ENCODE measurements at places on chromosomes 7 and 10.
A peak's percentile ranks its signal among the peaks of the same experiment; 100 is the strongest.

DNA sequence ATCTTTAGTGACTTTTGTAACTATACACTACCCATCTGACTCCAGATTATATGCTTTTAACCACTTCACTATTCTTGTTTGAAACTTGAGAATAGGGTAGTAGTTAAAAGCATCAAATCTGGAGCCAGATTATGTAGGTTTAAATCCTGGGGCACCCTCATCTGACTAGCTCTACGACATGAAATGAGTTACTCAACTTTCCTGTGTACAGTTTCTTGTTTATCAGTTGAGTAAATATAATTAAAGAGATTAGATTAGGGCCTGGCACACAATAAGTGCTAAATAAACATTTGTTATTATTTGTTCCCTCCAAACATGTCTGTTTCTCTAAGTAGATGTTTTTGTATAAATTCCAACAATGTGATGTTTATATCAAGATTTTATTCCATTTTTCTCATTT is 485.3 kb upstream of the LRRTM3 start:
- DNase-seq: no peak

DNA sequence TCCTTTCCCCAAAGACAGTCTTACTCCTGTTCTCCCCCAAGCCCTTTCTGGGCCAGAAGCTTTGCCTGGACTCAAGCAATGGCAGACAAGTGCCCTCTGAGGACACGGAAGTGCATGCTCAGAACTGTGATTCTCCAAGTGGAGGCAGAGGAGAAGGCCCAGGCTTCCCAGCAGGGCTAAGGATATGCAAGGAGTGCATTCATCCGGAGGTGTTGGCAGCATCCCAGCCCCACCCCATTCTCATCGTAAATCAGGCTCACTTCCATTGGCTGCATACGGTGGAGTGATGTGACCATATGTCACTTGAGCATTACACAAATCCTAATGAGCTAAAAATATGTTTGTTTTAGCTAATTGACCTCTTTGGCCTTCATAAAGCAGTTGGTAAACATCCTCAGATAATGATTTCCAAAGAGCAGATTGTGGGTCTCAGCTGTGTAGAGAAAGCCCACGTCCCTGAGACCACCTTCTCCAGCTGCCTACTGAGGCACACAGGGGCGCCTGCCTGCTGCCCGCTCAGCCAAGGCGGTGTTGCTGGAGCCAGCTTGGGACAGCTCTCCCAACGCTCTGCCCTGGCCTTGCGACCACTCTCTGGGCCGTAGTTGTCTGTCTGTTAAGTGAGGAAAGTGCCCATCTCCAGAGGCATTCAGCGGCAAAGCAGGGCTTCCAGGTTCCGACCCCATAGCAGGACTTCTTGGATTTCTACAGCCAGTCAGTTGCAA is 1.4 kb upstream of the RBP3 start:
- no peak for DNase-seq

GRCh38 chr10:13977861-13978532 is 352.7 kb downstream of the FRMD4A start:
- DNase-seq: no peak

DNA sequence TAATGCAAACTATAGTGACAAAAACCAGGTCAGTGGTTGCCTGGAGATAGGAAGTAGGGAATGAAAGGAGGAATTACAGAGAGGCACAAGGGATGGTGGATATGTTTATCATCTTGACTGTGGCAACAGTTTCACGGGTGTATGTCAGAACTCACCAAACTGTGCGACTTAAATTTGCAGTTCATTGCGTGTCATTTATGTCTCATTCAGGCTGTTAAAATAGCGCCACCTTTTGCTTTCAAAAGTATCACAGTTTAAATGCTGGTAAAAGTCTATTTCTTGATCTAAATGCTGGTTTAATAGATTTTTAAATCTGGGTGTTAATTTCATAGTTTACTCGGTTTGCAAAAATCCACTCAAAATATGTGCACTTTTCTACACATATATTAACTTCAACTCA is 51.0 kb downstream of the PTTG1IP2 start:
- DNase-seq: no peak

DNA sequence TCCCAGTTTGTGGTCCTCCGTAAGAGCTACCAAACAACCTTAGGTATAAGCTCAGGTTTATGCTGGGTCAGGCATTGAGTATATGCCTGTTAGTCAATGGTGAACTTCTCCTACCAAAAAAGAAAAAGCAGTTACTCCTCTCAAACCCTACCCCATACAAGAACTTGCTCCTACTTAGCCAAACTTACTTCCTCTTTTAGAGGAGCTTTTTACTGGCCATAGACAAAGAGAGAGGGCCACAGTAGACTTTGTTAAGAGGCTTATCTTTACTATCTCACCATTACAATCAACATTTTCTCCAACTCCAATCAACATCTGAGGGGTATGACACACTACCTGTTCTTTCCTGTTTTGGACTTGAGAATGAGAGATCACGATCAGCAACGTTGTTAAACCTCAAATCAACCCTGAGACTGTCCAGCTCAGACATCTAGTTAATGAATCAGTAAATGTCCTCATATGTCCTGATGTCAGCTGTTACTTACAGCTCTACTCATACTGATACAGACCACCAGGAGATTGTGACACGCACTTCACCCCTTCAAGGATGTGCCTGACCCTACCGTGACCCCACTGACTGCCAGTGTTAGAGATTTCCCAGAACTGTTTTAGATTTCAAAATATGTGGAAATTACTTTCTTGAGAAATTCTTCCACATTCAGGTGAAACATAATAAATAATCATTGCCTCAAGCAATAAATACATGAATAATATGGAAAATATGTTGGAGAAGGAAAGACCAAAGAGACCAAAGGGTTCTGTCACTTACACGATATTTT is 18.4 kb upstream of the CCDC71L start:
- no peak for DNase-seq

GRCh38 chr10:94194256-94194655 is 168.5 kb downstream of the NOC3L start:
- DNase-seq: no peak

DNA sequence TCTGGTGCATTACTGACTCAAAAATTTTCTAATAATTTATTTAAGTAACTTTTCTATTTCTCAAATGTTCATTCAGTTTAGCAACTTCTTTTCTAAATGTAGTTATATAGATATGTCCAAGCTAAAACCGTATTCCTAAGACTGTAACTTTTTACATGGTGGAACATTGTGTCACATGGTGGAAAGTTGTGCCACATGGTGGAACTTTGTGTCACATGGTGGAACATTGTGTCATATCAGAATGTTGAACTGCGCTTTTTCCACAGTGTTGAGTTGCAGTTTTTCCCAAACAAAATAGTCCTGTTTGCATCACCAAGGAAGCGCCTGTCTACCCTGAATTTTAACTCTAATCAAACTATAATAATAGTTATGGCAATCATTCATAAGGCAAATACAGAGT is 109.3 kb downstream of the ANKRD30A start:
- no peak for DNase-seq

GRCh38 chr10:128721963-128722445 is 595.8 kb upstream of the MKI67 start:
- DNase-seq: peak; percentile 39

DNA sequence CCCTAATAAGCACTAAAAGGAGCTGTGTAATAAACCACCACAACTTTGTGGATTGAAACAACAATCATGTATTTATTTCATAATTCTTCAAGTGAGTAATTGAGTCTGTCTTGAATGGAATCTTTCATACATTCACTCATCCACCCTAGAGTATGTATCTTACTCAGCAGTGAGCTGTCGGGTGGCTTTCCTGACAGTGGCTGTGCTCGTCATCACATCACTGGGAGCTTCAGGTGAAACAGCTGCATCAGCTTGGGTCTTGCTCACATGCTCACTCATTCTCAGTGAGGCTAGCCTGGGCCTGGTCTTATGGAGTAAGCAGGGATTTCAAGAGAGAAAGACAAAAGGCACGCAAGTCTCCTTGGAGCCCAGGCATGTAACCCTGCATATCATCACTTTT is 271.4 kb downstream of the POM121L12 start:
- no peak for DNase-seq

DNA sequence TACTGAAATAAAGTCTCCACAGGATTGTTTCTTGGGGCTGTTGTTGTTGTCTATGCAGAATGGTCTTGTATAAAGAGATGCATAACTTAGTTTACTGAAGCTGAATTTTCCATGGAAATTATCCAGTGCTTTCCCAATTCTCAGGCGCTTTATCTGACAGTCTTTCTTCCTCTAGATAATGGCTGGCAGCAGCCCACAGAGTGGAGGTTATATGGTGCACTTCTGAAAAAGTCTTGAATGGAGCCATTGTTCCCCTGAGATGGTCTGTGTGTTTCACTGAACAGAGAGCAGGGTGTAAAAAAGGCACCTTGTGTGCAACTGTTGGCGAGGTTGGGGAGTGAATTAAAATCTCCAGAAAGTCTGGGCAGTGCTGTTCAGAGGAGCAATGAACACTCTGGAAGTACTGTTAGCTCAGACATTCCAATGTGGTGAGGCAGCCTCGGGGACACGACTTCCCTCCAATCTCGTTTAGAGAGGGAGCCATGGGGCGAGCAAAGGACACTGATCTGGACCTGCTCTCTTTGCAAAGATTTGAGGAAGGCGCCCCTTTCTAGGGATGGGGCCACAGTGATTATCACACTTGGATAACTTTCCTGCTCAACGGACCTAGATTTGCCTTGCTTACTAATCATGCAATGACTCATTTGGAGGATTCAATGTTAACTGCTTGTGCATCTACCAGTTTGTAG is 2.0 kb upstream of the PLCE1 start:
- DNase-seq: no peak

GRCh38 chr7:144063710-144064109 is 5.9 kb upstream of the OR2A25 start:
- DNase-seq: no peak

DNA sequence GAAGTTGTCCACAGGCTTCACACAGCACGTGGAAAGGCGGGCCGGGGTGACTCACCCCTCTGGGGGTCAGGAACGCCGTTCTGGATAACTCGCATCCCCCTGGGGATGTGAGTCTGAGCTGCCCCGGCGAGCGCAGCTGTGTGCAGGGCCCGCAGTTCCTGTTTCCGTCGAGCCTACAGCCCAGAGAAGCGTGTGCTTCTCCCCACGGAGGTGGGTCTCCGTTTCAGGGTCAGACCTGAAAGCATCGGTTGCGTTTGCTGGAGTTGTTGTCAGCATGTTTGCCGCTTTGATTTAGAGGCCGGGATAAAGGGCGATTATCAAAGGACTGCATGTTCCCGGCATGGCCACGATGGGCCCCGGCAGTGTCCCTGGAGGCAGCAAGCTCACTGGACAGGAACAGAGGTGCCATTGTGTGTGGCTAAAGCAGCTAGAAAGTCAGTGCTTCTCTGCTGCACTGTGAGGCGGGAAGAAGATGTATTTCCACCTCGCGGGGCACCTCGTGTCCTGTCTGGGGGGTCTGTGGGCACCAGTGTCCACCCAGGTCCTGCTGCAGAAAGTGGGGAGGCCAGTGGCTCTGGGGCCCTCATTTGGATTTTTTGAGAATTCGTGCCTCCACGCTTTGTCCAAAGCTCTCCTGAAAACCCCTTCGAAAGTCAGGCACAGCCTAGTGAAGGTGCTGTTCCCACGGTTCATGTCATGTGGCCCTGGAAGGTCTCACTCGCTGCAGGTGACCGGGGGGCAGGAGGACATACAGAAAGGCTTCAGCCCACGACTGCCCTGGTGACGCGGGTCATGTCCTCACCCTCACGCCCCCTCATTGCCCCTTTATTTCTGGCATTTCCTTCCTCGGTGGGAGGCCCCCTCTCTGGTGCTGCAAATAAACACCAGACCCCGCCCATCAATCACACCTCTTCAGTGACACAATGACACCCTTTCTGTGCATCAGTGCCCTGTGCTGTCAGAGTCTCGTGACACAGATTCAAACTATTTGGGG is 27.4 kb upstream of the GDI2 start:
- DNase-seq: peak; percentile 23

GRCh38 chr10:121244818-121245217 is 353.4 kb downstream of the FGFR2 start:
- no peak for DNase-seq

- DNase-seq: no peak
Observed at GRCh38 chr7:75969704-75970498, 24.5 kb downstream of the TMEM120A start.

DNA sequence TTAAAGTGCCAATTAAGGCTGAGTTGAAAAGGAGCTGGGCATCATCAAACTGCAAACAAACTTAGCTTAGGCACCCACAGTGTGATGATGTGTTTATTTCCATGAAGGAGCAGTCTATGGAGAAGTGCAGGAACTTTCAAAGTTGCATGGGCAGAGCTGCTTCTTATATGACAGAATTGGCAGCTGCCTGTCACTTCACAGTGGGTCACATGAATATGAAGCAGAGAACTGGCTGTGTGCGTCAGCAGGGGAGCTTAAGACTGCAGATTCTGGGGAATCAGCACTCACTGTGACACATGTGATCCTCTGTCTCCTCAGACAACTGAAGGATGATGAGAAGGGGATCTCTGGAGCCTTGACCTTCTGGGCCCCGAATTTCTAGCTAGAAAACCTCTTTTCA is 36.6 kb downstream of the RBM28 start:
- no peak for DNase-seq

Measured in glutamatergic neuron (in vitro differentiated cells).